ENCODE measurements at places on chromosomes 13 and 19.

DNA sequence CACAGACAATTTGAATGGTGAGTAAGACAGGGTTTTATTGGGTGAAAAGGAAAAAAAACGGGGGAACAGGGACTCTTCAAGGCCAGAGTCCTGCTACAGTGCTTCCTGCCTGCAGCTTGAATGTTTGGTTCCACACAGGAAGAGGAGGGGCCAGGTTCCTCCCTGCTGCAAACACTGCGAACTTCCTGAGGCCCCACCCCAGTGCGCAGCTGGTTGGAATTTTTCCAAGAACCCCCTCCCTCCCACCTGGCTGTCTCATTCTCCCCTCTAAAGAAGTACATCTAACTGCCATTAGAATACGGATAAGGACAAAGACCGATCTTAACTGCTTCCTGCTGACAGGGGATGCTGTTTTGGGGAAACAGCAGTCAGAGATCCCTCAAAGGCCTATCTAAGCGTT is 184.9 kb downstream of the GGACT start:
- DNase-seq = no peak

DNA sequence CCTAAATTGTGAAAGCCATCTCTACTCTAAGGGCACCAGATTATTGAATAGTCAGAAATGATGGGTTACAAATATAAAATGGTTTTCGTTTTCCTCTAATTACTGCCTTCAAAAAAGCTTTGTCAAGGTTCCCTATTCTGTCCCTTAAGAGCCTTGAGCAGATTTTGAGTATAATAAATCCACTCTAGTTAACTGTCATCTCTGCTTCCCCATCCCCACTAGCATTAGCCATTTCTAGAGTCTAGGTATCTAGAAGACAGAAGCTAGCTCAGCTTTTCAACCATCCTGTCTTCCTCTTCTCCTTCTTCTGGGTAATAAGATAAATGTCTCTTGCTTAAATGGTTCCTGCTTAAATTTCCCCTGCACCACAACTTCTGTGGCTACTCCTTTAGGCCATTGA is 290.4 kb downstream of the DACH1 start:
- DNase-seq = no peak

DNA sequence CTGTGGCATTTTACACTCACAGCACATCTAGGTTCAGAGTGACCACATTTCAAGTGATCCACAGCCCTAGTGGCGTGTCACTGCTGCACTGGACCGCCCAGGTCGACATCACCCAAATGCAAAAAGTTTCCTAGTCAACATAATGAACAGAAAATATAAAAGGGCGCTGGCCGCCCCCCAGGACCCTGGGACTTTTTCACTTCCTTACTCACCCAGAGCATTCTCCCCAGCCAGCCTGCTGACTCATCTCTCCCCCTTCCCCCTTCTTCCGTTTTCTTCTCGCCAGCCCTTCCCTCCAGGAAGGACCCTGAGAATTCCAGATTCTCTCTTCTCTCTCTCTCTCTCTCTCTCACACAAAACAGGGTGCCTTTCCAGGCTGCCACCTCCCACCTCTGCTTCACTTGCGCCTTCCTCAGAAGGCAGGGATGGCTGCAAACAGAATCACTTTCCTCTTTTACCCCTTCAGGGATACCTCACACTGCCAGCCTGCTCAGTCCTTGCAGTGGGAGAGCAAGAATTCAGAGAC is 21.0 kb upstream of the GRWD1 start:
- DNase-seq = no peak

DNA sequence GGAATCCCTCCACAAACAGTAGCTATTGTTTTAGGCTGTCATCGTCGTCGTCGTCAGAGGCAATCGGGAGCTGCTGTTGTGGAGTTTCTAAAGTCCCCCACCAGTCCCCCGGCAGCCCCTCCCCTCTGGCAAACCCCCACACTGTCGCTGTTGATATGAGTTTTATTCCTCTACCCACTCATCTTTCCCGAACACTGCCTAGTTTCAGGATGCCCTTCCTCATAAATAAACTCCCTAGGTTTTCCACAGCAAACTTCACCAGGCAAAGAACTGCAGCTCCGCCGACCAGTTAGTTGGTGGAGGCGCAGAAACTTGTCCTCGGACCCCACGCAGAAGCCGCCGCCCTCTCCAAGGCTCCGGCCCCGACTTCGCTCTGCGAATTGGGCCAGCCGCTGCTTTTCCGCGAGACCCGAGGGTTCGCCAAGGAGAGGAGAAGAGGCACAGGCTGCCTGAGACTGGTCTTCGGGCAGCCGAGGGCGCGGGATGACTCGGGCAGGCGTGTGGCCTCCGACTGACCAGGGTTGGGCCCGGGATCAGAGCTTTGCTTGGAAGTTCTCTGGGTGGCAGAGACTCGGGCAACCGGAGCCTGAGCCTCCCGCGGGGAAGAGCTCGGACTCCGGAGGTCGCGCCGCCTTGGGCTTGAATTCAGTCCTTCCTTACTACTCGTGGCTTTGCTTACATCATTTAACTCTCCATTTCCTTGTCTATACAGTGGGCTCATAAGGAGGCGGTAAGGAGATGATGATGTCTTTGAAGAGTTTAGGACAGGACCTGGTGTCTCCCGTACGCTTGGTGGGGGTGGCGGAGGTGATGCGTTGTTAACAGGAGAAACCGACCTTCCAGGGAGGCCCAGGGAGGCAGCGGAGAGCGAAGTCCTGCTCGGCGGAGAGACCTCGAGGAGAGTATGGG is 7.9 kb downstream of the PDX1 start:
- no peak for DNase-seq

GRCh38 chr19:7622933-7623685 is 6.2 kb downstream of the XAB2 start:
- DNase-seq = no peak

GRCh38 chr19:41697198-41697855 is 9.3 kb upstream of the CEACAM7 start:
- no peak for DNase-seq

DNA sequence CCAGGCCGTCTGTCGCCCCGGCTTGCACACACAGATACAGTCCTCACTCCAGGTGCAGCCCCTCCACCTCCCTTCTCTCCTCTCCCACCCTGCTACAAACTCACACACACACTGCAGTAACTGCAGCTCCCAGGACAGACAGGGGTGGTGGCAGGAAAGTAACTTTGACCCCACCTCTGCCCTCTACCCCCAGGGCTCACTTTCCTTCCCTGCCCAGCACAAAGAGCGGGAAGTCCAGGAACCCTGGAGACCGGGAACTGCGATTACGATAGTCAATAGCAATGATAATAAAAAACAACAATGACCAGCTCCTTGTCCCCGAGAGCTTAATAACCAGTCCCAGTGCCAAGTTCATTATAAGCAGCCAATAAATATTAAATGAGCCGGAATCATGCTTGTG is at the start of gene CEACAM20:
CEACAM20 (minus strand) TSS at position 140 of the 400 bp plus-strand sequence. CDS start 166 bp downstream, outside the sequence.
- DNase-seq = no peak

- no peak for DNase-seq
Measured at GRCh38 chr13:102845289-102845629, 573 bp upstream of the ERCC5 start.

DNA sequence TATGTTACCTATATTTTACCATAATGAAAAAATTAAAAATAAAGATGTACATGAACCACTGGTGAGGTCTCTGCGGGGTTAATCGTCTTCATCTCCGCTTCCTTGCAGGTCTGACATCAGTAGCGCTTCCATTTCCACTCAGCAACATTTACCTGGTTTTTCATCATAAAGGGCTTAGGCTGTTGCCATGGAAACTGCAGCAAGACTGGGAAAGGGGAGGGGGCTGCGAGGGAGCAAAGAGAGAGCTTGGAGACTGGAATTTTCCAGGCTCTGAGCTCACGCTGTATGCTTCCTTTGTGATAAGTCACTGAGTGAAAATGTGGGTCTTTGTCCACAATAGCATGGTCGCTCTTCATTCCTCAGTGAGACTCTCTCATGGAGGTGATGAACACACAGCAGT is 136.6 kb upstream of the USP29 start:
- DNase-seq = no peak

DNA sequence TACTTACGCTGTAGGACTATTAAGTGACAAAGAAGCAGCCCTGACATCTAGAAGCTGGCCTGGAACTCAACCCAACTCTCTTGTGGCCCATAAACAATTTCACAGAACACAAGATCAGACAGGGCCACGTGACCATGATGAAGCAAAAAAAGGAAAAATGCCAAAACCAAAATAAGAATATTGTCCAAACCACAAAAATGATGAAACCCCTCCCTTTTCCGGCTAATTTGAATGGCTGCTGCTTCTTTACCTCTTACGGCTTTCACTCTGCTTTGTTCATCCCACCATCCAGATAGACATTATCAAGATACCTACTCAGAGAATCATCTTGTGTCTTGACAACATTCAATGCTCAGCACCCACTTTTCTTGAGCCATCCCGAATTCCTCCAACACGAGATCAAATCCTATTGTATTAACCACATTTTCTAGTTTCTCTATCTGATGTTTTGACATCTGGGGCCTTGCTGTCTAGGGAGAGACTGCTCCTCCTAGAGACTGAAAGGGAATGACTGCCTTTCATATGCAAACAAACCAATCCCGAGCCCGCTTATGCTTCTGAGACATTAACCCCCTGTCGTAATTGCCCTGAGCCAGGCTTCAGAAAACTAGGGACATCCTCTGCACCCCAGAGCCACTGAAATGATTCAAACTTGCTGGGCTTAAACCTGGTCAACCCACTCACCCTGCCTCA is 186.3 kb downstream of the TDRD3 start:
- DNase-seq = no peak

GRCh38 chr19:4360641-4361151 is 17.3 kb downstream of the MPND start:
- no peak for DNase-seq

GRCh38 chr19:32324631-32325285 is 20.7 kb upstream of the ZNF507 start:
- DNase-seq = no peak

DNA sequence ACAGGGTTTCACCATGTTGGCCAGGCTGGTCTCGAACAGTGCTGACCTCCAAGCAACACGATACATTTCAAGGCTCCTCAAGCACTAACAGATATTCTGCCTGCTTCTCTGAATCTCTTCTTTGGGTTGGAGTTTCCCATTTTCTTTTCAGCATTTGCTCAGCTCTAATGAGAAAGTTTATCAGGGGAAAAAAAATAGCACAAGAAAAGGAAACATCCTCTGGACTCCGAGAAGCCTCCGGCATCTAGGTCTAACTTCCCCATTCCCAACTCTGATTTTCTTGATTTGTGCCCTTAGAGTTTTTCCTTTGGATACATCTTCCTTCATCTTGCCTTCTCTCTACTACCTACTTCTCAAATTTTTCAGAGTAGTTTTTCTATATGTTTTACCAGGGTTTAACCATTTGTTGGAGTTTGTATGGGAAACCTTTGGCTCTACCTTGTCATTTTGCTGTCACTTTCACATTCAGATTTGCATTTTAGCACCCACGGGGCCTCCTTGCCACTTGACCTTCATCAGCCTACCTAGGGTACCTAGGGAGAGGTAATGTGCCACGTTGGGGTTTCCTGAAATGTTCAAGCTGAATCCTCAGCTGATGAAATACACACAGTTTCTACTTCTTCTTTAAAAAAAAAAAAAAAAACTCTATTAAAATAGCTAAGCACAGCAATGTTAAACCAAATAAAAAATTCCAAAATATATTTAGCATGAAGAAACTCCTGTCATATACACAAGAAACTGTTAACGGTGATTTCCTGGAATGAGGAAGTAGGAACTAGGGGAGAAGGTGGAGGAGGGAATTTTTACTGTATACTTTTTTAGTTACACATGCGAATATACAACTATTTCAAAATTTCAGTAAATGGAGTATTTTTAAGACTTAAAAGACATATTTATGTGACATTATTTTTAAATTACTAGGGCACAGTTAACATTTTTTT is 5.1 kb upstream of the USP12 start:
- no peak for DNase-seq

DNA sequence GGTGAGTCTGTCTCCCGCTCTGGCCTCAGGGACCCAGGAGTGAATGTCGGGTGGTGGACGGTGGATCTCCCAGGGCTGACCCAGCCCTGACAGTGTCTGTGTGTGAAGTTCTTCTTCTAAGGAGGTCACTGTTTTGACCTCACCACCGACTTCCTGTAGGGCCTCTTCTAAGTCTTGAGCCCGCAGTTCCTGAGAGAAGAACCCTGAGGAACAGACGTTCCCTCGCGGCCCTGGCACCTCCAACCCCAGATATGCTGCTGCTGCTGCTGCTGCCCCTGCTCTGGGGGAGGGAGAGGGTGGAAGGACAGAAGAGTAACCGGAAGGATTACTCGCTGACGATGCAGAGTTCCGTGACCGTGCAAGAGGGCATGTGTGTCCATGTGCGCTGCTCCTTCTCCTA is at the start of gene SIGLEC7:
SIGLEC7 (plus strand) TSS at position 183 of the 400 bp plus-strand sequence; CDS start at position 252, 69 bp downstream.
- no peak for DNase-seq

DNA sequence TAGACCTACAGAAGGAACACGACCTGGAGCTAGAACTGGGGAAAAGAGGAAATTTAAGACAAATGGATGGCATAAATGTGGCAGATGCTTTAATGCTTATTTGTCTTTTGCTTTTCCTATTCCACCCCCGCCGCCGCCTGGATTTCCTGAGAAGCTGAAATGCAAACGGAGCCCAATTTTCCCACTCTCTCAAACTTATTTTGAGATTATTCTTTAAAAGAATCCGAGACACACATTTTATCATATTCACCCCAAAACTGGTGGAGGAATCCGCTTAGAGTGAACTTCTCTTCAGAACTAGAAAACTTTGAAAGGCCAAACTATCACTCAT is 5.8 kb downstream of the POU4F1 start:
- DNase-seq = no peak

DNA sequence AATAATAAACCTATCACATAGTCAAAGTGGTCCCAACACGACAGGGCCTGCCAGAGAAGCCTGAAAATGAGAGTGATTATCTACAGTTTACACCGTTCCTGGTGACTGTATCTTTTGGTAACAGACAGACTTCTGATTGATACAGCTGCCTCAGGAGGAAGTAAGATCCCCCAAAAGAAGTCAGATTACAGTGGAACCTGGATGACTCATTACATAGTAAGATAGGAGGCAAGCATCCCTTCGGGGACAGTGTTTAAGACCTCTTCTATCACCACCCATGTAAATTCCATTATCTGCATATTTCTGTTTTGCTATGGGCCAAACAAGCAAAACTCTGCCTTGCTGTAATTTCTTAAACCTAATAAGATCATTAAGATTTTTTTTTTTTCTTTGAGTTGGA is 44.0 kb upstream of the FLT1 start:
- no peak for DNase-seq

- DNase-seq = no peak
Measured at GRCh38 chr13:24724714-24725113, 39.3 kb upstream of the RNF17 start.

- no peak for DNase-seq
Measured at GRCh38 chr19:56974556-56975207, 134.2 kb upstream of the PEG3 start.

GRCh38 chr19:23095418-23095817 is 21.4 kb upstream of the ZNF730 start:
- no peak for DNase-seq

GRCh38 chr13:25581351-25581750 is 209.6 kb downstream of the ATP8A2 start:
- no peak for DNase-seq

Measured in GM12864 (cell line).